ENCODE measurements at places on chromosomes 3 and 15.

- DNase-seq = no peak
Observed at GRCh38 chr3:47669026-47669749, 90.5 kb upstream of the CSPG5 start.

- no peak for DNase-seq
Observed at GRCh38 chr3:94293793-94294195, 230.9 kb downstream of the NSUN3 start.

DNA sequence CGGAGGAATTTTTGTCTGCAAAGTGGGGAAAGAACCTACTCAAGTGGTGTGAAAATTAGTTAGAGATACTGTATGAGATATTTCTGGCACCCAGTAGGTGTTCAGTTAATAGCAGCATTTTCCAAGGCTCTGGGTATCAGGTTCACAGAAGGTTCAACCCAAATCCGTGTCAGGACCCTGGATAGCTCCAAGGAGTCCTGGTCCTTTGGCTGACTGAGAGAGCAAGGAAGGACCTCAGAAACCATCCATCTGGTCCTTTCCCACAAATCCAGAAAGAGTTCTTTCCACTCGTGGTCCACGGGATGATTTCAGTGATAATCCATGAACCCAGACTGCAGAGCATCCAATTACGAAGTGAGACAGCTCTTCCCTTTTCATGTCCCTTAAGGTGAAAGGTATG is 51.4 kb downstream of the SLC6A11 start:
- no peak for DNase-seq

GRCh38 chr3:69695443-69695842 is 43.8 kb upstream of the MITF start:
- DNase-seq = no peak

DNA sequence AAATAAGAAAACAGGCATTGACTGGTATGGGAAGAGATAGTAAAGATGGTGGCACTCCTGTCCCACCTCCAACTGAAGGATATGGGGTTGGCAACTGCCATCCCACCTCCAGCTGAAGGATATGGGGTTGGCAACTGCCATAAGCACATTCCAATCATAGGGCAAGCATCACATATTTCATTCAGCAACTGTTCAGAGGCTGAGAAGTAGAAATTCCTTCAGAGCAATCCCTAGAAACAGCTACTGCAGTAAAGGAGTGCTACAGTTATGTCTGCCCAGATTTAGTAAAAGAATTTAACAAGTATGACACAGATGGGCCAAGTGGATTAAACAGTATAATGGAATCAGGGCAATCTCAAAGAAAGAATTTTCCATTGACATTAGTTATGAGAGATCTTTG is 156.8 kb downstream of the IMPG2 start:
- no peak for DNase-seq

- no peak for DNase-seq
Observed at GRCh38 chr3:18008706-18009368, 266.4 kb upstream of the TBC1D5 start.

DNA sequence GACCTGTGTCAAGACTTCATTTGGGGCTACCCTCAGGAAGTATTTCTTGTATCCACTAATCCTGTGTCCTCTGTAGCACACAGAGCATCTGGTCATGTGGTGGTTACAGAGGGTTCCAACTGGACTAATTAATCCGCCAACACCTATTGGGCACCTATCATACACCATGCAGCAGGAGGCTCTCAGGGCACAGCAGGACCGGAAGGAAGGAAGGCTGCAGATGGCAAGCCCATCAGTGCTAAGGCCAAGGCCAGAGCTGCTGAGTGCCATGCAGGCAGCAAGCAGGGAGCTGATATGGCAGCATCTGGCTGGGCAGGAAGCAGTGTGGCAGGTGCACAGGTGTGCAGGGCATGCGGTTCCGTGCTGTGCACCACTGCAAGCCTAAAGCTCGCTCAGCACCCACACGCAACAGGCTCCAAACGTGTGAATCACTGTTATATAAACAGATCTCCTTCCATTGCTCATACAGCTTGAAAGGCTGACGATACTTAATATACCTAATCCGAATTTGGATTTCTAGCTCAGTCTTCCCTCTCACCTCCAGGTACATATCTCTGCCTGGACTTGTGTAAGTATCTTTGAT is 64.4 kb upstream of the SNRPA1 start:
- DNase-seq = no peak

DNA sequence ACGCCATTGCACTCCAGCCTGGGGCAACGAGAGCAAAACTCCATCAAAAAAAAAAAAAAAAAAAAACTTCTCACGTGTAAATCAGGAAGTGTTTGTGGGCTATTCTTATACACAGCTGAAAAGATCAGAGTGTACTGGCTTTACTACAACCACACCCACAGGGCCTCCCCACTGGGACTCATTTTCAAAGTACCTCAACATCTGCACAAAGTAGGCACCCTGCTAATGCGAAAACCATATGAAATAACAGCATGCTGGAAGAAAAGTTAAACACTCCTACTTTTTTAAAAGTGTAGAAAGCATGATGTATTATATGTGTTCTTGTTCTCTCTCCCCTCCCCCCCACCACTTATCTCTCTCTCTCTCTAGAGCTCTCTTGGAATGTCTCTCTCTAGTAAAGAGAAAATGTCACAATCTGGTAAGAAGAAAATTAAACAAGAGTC is 11.1 kb downstream of the UACA start:
- DNase-seq = no peak

- DNase-seq = no peak
Observed at GRCh38 chr15:26806151-26806550, 33.3 kb upstream of the GABRB3 start.

GRCh38 chr3:72964633-72965032 is 32.0 kb upstream of the PPP4R2 start:
- DNase-seq = no peak

GRCh38 chr15:75407083-75407482 is 38.7 kb upstream of the MAN2C1 start:
- DNase-seq = no peak

DNA sequence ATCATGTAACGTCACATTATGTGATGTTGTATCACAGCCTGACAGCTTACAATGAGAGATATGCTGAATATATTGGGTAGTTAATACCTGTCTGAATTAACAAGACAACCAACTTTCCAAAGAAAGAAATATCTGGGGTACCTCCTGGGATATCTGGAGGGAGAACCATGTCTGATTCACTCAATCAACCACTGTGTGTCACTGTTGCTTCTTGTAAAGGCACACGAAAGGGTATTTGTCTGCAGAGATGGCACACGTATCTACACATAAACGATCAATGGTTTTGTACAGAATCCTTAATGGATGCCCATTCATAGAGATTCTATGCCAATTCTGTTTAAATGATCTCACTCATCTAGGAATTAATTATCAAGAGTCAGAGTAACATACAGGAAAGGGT is 252.1 kb upstream of the TMCO5A start:
- DNase-seq = no peak

GRCh38 chr15:67013696-67014095 is 51.7 kb upstream of the SMAD3 start:
- no peak for DNase-seq

- DNase-seq = no peak
Observed at GRCh38 chr15:41914411-41914810, 20.6 kb upstream of the SPTBN5 start.

DNA sequence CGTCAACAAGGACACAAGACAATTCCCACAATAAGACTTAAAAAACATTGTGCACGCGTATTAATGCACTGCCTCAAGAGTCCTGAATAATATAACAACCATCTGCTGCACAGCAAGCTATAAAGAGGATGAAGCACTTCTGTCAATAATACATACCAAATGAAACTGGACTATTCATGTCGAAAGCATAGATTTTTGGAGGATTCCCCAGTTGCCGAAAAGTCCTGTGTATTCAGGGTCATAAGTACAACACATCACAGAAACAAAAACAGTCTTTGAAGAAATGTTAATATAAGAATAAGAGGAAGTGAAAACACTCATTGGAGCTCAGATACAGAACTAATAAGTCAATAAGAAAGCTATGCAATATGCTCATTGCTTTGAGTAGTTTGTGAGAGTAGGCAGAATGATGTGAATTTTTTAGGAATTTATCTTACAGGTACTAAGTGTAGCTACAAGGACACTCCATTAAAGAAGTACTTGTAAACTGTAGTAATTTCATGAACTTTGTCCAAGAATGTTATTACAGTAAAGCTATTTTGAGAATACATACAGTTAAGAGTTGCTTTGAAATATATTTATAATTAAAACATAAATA is 31.6 kb downstream of the CBLB start:
- no peak for DNase-seq

GRCh38 chr15:61173899-61174689 is 55.0 kb downstream of the RORA start:
- no peak for DNase-seq

GRCh38 chr3:188446014-188446413 is 292.1 kb downstream of the LPP start:
- no peak for DNase-seq

GRCh38 chr15:58441376-58442070 is 9.7 kb downstream of the LIPC start:
- no peak for DNase-seq

GRCh38 chr3:25427942-25428788 is at the start of gene RARB:
TSS of gene RARB (plus strand) at chr3:25428263. CDS start at chr3:25428732, 469 bp downstream.
- peak; percentile 18 for DNase-seq

DNA sequence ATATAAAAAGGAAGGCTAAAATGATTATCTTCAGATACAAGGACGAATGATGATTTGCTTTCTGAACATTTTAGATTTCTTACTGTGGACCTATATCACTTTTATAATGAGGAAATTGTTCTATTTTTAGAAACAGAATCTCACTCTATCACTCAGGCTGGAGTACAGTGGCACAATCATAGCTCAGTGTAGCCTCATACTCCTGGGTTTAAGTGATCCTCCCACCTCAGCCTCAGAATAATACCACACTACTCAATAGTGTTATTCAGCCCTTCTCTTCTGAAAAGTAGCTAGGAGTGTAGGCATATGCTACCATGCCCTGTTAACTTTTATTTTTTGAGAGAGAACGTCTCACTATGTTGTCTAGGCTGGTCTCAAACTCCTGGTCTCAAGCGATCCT is 15.8 kb downstream of the DNAJC13 start:
- no peak for DNase-seq

DNA sequence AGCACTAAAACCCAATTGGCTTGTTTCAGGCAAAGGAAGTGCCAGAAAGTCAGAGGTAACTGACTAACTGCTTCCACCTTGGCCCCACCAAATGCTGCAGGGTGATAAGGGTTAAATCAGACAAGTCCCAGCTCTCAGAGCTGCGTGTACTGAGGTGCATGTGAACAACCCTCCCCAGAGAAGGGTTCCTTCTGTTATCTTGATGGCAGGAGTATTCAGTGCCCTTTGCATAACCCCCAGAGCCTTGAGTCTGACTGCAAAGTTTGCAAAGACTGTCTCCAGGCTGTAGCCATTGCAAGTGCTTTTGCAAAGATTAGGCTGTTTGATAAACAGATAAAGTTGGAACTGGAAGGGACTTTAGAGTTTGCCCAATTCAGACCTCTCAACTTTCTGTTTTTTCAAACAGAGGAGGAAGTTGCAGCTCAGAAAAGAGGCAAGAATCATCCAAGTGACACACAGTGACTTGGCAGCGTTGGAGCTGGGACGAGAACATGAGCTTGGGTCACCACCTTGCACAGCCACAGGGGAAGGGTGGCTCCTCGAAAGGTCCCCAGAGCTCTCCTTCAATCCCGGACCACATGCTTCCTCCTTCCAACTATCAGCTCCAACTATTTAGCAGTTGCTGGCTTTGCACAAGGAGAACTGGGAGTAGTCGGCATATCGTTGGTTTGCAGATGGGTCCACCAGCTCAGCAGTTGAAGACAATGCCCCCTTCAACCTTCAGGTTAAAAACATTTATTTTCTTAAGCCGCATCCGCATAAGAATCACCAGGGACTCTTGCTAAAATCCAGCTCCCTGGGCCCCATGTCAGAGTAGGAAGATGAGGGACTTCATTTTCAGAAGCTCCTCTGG is 224.8 kb upstream of the HES1 start:
- no peak for DNase-seq

DNA sequence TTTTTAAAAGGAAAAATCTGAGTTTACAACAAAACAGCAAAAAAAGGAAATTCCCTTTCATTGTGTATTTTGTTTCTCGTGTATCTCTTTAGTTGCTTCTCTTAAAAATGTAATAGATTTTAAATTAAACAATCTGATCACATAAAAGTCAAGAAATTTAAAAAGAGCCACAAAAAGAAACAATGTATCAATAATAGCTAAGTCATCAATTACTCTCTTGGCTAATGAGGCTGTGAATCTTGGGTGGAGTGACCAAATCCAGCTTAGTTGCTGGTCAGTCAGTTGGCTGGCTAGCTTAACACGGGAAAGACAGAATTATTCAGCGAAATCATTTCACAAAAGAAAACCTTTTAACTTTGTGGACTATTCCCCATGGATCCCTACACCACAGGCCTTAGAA is 3.2 kb downstream of the SFMBT1 start:
- no peak for DNase-seq

DNA sequence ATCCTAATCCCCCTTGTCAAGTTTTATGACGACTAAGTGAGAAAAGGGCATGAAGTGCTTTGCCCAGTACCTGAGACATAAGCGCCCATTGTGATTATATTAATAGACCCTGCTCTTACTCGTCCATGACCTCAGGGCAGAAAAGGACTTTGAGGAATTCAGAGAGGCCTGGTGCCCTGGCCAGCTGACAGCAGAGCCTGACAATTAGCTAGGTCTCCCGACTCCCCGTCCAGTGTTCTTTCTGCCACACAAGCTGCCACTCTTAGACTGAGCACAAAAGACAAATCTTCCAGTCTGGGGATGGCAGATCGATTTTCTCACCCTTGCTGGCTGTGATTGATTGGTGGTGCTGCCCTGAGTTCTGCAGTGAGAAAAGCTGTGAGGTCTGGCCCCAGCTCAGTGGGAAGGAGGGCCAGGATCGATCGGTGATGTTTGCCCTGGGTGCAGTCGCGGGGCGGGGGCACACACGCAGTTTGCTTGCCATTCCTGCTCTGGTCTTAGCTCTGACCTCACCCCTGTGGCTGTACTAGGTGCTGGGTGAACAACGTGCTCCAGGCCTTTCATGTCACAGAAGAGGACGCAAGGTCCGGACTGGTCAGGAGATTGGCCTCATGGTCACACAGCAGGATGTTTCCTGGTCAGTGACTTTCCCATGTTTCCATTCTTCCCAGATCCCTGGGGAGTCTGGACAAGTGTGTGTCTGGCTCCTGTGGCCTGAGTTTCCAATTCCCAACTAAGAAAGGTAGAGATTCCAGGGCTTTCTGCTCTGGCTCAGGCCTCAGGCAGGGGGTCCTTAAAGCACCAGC is 67.4 kb upstream of the TLE3 start:
- DNase-seq = no peak

DNA sequence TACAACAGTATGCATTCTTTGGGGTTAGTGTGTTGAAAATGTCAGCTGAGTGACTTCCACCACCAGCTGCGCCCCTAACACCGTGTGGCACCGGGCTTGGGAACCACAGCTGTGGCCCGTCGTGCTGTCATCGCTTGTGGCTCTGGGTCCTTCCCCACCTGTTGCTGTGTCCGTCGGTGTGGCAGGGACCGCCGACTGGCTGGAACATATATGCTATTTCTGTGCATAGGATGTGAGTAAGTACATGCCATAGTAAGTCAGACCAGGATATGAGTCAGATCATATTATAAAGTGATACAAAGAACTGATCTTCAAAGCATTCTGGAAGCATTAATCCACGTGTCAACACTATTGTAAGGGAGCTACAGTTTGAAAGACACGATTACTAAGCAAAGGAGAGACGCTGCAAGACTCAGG is 31.9 kb downstream of the EHD4 start:
- DNase-seq = no peak

Measured in NCI-H774 (cell line).